ENCODE measurements at places on chromosomes 13 and 19.

DNA sequence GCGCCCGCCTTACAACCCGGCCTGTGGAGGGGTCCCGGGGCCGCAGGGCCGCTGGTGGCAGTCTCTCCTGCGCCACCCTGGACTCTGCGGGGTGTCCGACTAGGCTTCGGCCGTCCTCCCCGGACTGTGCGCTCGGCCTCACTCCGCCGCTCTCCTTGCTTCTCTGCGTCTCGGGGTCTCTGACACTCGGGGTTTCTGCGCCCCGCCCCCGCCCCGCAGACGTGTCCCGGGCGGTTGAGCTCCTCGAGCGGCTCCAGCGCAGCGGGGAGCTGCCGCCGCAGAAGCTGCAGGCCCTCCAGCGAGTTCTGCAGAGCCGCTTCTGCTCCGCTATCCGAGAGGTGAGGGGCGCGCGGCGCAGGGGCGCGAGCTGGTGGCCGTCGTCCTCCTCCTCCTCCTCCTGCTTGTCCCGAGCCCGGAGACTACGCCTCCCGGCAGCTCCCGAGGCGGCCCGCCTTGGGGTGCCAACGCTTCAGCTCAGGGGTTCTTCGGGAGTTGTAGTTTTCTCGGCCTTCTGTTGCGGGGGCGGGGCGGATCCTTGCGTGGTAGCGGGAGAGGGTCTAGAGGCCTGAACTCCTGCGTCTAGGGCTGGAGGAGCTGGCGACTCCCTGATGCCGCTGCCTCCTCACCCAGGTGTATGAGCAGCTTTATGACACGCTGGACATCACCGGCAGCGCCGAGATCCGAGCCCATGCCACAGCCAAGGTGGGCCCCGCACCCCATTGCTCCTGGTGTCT, 627 bp downstream of the LIN7B start:
- peak; percentile 11 for DNase-seq

- DNase-seq = no peak
These were observed 7.0 kb upstream of the WBP4 start for GRCh38 chr13:41054212-41054877.

GRCh38 chr19:38786572-38787265, 2.3 kb upstream of the LGALS7B start:
- DNase-seq = no peak

- peak; percentile 28 for DNase-seq
These were observed 518 bp downstream of the NUDT19 start for GRCh38 chr19:32691952-32692726.

DNA sequence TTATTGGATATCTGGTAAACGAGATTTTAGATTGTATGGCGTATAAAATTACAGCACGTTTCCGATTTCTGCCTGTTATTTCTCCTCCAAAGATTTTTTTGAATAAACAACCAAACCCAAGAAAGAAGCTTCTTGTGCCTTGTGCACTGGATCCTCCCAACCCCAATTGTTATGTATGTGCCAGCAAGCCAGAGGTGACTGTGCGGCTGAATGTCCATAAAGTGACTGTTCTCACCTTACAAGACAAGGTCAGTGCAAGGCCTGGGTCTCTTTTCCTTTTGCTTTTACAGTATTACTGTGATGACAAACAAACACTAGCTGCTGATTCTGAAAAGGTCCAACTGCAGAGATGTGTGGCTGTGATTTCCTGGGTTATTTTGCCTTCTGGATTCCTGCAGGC, 22.9 kb upstream of the WTIP start:
- DNase-seq = no peak

GRCh38 chr13:60758637-60759036, 361.6 kb downstream of the TDRD3 start:
- no peak for DNase-seq

- no peak for DNase-seq
These were observed 179.1 kb upstream of the MIR17HG start for GRCh38 chr13:91168386-91168711.

GRCh38 chr19:53951436-53951835, 11.3 kb upstream of the CACNG8 start:
- no peak for DNase-seq

GRCh38 chr13:62320129-62321108, 904.8 kb upstream of the PCDH20 start:
- DNase-seq = no peak

DNA sequence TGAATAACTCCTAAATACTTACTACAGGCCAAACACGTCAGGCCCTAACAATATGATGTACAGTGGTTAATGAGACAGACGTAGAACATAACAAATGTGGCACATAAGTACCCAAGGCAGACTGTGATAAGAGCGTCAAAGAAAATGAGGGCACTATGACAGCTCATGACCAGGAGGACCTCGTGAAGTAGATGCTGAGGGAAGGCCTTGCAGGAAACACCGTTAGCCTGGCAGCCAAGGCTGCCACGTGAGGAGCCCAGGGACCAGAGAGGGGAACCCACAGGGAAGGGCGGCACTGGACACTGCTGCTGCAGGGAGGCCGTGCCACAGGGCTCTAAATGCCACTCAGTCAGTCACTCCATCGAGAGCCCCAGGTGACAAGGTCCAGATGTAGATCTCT, 5.7 kb downstream of the TUBGCP3 start:
- no peak for DNase-seq

DNA sequence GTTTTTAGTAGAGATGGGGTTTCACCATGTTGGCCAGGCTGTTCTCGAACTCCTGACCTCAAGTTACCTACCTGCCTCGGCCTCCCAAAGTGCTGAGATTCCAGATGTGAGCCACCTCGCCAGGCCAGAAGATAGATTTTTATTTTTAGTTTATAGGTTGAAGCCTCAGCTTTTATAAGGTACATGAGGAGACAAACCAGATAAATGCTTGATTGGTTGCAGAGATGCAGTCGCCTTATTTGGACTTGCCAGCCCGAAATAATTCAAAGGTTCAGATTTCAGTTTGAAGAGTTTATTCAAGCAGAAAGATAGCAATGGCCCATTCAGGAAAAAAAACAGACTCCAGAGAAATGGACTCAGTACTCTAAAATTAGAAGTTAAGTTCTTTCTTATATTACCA, 3.1 kb downstream of the ZNF69 start:
- DNase-seq = no peak

- no peak for DNase-seq
These were observed 161.5 kb downstream of the COG6 start for GRCh38 chr13:39816936-39817335.

GRCh38 chr13:109273326-109273751, 513.0 kb downstream of the IRS2 start:
- no peak for DNase-seq

DNA sequence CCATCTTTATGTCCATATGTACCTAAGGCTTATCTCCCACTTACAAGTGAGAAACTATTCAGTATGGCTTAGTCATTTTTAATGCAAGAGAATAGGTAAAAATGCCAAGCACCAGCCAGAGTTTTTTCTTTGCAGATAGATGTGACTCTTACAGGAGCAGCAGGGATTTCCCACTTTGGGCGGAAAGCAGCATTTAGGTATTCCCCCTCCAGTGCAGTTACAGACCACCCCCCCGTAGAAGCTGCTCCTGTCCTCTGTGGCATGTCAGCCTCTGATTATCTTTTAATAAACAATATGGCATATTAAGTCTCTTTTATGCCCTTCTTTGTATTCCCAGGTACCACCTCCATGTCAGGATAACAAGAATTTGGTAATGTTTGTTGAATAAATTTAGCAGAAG, 24.7 kb upstream of the USPL1 start:
- no peak for DNase-seq
